ENCODE measurements at places on chromosomes 2 and 18.

- no peak for DNase-seq
These were observed 227.1 kb downstream of the RAB3GAP1 start for GRCh38 chr2:135279209-135279608.

DNA sequence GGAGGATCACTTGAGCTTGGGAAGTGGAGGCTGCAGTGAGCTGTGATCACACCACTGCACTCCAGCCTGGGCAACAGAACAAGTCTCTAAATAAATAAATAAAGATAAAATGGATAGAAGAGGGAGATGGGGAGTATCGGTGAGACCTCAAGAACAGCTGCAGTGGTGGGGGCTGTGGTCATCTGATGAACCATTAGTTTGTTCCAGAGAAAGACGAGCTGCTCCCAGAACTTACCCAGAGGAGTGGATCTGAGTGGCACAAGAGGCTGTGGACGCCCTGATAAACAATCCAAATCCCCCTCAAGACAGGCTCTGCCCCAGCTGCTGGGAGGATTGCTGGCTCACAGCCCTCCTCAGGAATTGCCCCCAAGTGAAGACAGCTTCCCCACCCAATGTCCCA lies 26.7 kb downstream of the TMEM127 start:
- no peak for DNase-seq

DNA sequence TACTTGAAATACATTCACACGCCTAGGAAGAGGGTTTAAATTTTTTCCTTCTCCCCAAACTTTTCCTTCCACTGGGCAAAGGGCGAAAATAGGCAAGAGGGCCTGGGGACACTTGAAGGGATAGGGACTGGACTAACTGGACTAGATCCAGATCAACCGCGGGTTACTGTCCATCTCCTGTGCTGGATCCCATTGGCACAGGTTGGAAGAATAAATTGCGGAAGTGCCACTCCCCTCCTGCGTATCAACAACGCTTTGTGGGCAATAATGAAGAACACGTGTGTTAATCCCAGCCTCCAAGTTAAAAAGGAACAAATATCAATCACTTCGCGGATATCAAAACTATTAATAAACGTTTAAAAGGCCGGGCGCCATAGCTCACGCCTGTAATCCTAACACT lies 1.7 kb upstream of the FZD5 start:
- DNase-seq = no peak

DNA sequence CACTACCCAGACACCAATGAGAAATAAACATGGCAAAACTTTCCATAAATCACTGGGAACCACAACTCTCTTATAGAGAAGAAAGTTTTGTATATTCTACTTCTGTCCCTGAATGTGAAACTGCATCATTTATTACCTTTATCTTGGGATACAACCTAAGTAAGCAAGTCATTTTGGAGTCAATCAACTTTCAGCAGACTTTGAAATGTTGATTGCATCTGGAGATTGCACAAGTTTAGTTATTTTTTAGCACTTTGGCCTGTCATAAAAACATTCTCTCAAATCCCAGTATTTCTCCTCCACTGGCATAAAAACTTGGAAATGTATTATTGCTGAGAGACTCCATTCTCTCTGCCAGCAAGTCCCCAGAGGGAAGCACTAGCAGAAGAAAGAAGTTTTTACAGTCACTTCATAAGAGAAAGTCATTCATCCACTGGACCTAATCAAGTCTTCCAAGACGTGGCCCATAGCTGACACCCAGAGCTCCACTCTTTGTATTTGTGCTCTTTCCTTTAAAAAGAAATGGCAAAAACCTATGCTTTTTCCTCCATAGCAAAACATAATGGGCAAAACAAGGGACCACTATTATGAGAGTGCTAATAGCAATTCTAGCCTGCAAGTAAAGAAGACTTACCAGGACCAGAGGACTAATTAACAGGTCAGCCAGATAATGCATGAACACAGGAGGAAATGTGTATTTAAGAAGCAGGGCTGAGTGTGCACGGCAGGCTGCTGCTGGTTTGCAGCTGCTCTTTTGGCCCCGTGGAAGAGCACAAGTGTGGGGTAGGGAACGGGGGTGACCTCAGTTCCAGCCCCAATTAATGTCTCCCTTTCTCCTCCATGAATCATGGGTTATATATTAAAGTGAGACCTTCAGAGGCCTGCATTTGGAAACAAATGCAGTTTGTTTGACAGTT lies 171.5 kb downstream of the INO80D start:
- DNase-seq = no peak

DNA sequence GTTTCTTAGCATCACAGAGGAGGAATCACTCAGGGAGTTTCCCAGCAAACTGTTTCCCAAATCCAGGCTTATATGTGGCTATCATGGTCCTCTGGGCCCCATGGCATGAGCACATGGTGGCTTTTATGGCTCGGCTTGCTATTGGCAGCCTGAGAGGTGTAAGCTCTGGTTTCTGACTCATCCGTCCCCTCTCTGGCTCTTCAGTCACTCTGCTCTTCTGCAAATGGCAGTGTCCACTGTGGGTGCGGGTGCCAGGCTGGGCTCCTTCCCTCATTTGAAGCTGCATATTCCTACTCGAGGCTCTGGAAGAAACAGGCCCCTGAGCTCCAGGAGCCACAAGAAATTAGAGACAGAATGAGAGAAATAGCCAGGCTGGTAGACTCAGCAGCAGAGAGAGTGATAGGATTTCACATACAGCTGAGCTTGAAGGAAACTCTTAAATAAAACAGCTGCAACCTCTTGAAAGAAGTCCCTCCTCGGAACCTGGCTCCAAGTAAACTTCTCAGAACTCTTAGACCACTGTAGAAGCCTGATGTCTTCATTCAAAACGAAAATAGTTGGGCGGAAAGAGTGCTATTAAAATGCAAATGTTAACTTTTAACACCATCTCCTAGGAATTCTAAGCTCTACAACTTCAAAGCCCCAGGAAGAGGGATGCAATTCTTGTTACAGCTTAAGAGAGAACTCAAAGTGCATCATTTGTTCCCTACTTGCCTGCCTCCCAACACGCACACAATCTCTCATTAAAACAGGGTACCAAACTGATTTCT lies 212.6 kb upstream of the SP5 start:
- DNase-seq = no peak

GRCh38 chr18:63259567-63260379 lies 59.8 kb downstream of the BCL2 start:
- no peak for DNase-seq

- DNase-seq = no peak
These were observed 15.7 kb upstream of the C2orf69 start for GRCh38 chr2:199895406-199895805.

DNA sequence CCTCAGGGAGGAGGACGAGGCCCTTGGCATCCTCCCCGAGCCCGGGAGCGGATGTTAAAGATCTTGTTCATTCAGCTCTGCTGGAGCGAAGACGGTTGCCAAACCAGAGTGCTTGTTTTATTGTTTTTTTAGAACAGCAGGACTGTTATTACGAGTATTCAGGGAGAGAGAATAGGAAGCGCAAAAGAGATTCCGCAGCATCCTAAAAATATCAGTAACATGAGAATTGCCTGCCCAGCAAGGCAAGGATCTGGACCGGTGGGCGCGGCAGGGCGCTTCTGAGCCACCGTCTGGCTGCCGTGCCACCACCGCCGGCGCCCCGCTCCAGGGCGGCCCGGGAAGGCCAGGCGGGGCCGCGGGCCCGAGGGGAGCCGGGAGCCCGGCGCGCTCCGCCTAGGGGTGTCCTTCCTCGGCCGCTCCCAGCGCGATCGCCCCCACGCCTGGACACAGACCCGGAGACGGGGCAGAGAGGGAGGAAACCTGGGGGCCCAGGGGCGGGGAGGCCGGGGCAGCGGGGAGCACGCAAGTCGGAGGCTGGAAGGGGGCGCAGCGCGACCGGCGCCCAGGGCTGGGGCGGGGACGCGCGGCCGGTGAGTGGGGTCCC lies 843 bp downstream of the CYS1 start:
- peak; percentile 82 for DNase-seq

GRCh38 chr18:11304928-11305327 lies 155.6 kb upstream of the PIEZO2 start:
- DNase-seq = no peak

DNA sequence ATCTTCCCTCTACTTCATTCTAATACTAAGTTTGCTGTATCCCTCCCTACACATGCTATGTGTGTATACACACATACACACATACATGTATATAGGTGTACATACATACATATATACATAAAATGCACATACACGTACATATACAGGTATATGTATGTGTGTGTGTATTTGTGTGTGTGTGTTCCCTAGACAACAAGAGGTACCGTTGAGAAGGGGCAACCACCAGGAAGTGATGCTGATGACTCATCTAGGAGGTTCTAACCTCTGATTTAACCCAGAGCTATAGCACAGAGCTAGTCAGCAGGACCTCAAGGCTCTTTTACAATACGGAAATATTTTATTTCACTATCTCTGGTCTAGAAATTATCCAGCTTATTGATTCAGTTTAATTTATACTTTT lies 139.2 kb downstream of the LAMA3 start:
- peak; percentile 12 for DNase-seq

DNA sequence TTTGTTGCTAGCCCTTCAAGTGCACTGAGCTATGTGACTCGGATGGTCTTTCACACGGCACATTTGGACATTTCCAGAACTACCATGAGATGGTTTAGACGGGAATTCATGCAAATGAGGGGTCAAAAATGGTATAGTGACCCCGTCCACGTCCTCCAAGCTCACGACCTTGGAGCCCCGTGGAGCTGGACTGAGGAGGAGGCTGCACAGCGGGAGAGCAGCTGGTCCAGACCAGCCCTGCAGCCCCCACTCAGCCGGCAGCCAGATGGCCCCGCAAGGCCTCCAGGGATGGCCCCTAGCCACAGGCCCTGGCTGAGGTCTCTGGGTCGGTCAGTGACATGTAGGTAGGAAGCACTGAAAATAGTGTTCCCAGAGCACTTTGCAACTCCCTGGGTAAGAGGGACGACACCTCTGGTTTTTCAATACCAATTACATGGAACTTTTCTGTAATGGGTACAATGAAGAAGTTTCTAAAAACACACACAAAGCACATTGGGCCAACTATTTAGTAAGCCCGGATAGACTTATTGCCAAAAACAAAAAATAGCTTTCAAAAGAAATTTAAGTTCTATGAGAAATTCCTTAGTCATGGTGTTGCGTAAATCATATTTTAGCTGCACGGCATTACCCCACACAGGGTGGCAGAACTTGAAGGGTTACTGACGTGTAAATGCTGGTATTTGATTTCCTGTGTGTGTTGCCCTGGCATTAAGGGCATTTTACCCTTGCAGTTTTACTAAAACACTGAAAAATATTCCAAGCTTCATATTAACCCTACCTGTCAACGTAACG lies 88.8 kb downstream of the EPAS1 start:
- no peak for DNase-seq

DNA sequence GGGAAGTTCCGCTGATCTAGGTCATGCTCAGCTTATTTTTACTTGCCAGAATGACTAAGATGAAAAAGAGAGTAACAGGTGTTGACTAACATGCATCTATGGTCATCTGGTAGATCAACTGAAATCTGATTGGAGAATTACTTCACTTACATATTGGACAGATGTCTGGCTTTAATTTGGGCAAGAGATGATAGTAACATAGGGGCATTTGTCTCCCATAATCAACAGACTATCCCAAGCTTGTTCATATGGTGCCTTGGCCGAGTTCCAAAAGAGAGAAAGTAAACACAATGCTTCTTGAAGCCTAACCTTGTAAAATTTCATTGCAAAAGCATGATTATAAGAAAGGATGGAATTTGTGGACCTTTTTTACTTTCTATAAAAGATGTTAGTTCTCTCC lies 503.7 kb downstream of the ADCYAP1 start:
- DNase-seq = no peak

GRCh38 chr2:170330881-170331280 lies 152.9 kb downstream of the MYO3B start:
- no peak for DNase-seq
